NCI-H1417 treated with DMSO at 0.1 percent for 48 hours (cell line): ENCODE measurements at places on chromosomes 3 and 15.

GRCh38 chr3:46628901-46629369, 16.6 kb downstream of the FAM240A start:
- no peak for DNase-seq

- no peak for DNase-seq
Observed at GRCh38 chr3:11651477-11651876, 7.8 kb upstream of the VGLL4 start.

DNA sequence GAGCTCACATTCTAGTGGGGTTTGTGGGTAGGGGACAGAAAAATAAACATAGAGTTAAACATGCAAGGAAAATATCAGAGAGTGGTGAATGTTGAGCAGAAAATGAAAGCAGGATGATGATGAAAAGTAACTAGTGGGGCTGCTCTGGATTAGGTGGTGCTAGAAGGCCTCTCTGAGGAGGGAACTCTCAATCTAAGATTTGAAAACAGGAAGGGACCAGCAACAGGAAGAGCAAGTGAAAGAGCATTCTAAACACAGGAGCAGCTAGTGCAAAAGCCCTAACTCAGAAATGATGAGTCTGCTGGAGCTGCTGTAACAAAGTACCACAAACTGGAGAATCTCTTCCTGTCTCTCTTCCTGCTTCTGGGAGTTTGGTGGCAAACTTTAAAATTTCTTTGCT, 468.6 kb upstream of the AGTR1 start:
- DNase-seq, result no peak

DNA sequence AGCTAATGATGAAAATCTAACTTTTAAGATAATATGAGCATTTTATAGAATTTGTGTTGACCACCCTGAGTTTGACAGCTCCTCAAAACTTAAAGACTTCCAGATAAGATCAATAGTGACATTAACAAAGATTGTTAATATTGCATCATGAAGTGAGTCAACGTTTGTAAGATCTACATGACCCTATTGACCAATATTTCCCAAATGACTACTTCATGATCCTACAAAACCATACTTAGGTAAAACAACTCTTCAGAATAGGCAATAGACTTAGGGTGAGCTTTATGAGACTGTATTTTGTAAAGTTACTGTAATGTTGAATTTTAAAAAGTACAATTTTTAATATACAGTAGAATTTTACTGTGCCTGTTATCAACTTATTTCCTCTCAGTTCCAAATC, 422.7 kb upstream of the ALCAM start:
- no peak for DNase-seq

GRCh38 chr3:10758304-10759037, 57.6 kb upstream of the SLC6A11 start:
- no peak for DNase-seq

GRCh38 chr15:65790694-65791334, 1.3 kb downstream of the DENND4A start:
- DNase-seq, result no peak

- DNase-seq, result no peak
Observed at GRCh38 chr15:89665449-89666181, 10.3 kb upstream of the KIF7 start.

DNA sequence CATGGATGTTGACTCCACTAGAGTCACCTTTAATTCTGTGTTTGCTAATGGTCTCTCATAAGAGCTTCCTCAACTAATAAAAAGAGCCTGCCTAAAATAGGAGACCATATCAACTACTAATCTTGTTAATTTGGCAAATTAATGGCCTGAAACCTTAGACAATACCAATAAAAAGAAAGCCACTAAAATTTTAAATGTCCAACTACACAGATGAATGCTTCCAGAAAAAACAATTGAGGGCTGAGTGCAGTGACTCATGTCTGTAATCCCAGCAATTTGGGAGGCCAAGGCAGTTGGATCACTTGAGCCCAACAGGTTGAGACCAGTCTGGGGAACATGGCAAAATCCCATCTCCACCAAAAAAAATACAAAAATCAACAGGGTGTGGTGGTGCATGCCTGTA, 230.9 kb downstream of the NSUN3 start:
- no peak for DNase-seq

GRCh38 chr3:72816862-72817355, 31.3 kb downstream of the SHQ1 start:
- DNase-seq, result no peak

DNA sequence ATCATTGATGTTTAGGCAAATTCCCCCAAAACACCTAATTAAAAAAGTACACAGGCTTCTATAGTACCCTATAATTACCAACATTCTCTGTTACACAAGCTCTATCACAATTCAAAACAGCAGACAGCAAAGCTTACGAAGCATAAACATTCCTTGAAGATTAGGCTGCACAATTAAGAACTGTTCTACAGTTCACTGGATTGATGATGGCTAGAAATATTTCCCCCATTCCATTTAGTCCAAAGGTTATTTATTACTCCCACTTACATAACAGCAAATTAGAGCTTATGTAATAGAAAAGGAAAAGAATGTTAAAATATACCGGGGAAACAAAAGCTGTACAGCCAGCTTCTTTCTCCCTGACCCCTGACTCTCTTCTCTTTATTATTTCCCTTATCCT, 49.3 kb downstream of the UACA start:
- no peak for DNase-seq

DNA sequence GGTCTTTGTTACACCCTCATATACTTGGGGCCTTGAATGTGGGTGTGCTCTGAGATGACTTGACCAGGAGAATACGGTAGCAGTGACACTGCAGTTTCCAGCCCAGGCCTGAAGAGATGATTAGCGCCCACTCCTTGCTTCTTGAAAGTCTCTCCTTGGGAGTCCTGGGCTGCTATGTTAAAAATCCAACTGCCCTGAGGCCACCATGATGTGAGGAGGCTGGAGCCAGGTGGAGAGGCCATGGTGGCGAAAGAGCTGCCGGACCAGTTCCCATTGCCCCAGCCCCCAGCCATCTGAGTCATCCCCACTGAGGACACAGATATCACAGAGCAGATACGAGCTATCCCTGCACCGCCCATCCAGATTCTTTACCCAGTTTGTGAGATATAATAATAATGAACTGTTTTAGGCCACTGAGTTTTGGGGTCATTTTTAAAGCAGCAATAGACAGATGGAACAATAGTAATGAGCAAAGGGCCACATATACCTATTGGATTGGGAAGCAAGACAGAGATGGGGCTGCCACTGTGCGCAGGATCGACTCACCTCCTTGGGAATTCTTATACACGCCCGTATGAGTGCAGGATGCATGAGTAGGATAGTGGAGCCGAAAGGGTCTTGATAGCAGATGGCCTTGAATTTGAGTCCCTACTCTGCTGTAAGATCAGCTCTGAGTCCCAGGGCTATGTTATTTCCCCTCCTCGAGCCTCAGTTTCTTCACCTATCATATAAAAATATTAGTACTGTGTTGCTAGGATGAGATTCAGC, 12.1 kb upstream of the GATA2 start:
- no peak for DNase-seq

GRCh38 chr15:65893060-65893459, 23.8 kb downstream of the RAB11A start:
- no peak for DNase-seq

- no peak for DNase-seq
Observed at GRCh38 chr3:22684739-22685138, 518.4 kb upstream of the UBE2E2 start.

DNA sequence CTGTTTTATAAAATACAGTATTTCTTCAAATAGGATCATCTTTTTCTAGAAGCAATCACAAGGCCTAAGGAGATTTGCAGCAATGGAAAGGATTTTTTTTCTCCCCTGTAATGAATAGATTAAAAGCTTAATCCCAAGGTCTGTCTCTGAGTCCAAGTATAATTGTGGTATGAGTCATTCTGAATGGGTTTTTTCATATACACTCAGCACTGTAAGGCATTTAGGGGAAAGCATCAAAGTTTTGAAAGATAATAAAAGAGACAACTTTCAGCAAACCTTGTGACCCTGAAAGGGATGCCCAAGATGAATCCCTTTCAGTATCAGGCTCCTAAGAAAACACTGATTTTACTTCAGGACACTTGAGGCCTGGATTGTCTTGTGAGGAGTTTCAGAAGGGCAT, 23.3 kb upstream of the LARS2 start:
- no peak for DNase-seq

DNA sequence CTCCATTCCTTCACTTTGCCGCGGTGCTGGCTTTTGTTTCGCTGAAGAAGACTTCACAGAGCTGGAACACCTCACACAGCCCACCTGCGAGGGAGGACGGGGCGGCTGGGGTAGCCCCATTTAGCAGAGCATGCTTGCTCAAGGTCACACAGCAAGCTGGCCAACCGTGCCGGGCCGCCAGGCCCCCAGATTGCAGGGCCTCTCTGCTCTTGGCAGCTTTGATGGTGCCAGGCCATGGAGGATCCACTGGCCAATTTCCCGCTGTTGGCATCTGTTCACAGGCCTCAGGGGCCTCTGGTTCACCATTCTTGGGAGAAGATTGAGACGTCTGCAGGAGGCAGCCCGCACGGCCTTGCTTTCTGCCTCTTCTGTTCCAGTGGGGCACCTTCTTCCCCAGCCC, 77.9 kb upstream of the LINGO1 start:
- no peak for DNase-seq

GRCh38 chr15:51103330-51103729, 8.6 kb upstream of the TNFAIP8L3 start:
- DNase-seq, result no peak

- no peak for DNase-seq
Observed at GRCh38 chr3:195011231-195011834, 259.6 kb downstream of the XXYLT1 start.

GRCh38 chr3:186162221-186162620, 53.3 kb upstream of the ETV5 start:
- no peak for DNase-seq

DNA sequence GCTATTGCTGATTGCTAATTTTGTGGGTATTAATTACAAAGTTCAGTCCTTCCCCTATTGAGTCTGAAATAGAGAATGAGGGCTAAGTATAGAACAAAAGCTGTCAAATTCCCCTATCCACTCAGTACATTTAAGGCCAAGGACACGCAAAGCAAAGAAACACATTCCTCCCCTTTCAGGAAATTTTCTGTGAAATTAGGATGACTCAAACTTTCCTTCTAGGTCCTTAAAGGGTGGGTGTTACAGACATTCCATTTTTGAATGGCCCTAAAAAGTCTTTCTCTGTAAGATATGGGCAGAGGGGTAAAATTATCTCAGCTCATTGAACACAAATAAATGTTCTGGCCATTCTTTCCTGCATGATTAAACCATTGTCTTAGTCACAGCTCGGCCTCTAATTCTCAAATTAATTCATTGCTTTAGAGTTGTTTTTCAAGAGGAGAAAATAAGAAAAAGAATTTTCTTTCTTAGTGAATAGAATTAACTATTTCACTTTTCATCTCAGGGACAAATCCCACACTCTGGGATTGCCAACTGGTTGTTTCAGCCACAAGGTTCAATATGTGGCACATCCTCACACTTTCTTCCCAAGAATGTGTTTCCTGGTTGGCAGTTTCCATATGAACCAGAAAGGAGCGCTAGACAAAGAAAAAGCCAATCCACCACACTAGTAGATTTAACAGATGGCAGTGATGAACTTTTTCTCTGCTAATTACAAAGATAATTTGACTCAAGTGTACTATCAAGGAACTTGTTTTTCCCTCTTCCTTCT, 424.1 kb downstream of the ZNF385D start:
- DNase-seq, result no peak

- DNase-seq, result no peak
Observed at GRCh38 chr3:9638155-9638554, 11.2 kb upstream of the MTMR14 start.

DNA sequence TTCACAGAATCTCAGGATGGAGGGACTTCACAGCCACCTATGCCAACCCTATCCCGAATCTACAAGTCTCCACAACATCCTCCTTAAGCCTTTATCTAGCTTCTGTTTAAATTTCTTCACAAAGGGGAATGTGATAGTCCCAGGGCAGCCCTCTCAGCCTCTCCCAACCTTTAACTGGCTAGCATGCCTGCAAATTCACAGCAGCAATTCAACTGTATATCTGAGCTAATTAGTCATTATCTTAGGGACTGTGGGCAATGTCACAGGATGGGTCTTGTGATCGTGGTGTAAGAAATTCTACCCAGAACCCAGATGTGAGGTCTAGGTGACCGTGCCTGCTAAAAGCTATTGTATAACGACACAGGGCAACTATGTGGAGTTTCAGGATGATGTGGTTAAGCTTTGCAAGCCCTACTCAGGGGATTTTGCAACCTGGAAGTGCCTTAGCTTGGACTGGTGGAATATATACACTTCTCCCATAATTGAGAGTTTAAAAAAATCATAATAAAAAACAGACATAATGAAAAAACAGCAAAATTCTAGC, 65.5 kb upstream of the FBN1 start:
- DNase-seq, result no peak

DNA sequence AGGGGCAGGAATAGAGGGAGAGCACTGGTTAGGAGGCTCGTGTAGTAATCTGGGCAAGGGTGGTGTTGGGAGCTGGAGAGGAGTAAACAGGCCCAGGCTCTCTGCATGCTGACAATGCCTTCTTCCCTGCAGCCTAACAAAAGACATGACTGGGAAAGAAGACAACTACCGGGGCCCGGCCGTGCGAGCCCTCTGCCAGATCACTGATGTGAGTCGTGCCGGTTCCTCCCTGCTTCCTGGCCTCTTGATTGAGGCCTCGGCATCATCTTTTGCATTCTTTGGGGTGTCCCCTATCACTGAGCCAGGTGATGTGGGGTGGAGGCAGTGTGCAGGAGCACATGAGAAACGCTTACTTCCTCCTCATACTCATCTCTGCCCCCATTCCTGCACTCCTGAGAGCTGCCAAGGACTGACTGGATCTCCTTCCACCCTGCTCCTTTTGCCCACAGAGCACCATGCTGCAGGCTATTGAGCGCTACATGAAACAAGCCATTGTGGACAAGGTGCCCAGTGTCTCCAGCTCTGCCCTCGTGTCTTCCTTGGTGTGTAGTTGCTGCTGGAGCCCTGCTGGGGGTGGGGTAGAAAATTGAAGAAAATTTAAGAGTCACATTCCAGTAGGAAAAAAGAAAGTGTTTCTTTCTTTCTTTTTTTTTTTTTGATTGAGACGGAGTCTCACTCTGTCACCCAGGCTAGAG, 5.3 kb downstream of the COPG1 start:
- no peak for DNase-seq

DNA sequence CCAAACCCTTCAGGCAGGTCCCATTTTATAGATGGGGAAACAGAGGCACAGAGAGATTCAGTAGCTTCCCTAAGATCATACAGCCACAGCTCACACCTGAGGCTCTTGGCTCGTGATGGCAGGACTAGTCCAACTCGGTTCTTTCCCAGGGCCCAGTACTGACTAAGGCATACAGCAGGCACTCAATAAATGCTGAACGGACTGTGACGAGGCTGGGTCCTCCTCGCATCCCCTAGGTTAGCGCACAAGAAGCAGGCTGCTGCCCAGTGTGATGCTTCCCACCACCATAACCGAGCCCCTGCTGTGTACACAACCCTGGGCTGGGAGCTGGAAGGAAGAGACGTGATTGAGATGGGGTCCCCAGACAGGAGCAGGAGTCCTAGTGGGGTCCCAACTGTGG, 24.9 kb downstream of the PLXND1 start:
- no peak for DNase-seq

- no peak for DNase-seq
Observed at GRCh38 chr15:29125382-29126207, 144.0 kb downstream of the NSMCE3 start.
